ENCODE measurements at places on chromosomes 4 and X. TPM values are rescaled to one million over a fixed set of nuclear protein-coding genes. Genes with fewer than 3 reads are reported as not detected.
A peak's percentile ranks its signal among the peaks of the same experiment; 100 is the strongest.

Gene SRD5A3
- 18.3 TPM for total RNA-seq

Gene CPZ
- total RNA-seq, result not detected

Gene F8A2
- total RNA-seq, result not detected

DNA sequence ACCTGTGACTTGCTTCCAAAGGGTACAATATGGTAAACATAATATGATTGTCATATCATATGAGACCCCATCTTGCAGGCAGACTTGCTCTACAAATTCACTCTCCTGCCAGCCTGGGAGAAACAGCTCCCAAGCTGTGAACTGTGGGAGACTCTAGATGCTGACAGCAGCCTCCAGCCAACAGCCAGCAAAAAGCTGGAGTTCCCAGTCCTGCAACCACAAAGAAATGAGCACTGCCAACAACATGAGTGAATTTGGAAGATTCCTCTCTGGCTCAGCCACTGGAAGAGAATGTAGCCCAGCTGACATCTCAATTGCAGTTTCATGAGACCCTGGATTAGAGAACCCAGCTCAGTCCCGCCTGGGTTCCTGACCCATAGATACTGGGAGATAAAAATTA lies 145.4 kb downstream of the QDPR start:
- no peak for DNase-seq

GRCh38 chr4:98446499-98447375 lies 185.6 kb downstream of the RAP1GDS1 start:
- DNase-seq, result peak; percentile 98

DNA sequence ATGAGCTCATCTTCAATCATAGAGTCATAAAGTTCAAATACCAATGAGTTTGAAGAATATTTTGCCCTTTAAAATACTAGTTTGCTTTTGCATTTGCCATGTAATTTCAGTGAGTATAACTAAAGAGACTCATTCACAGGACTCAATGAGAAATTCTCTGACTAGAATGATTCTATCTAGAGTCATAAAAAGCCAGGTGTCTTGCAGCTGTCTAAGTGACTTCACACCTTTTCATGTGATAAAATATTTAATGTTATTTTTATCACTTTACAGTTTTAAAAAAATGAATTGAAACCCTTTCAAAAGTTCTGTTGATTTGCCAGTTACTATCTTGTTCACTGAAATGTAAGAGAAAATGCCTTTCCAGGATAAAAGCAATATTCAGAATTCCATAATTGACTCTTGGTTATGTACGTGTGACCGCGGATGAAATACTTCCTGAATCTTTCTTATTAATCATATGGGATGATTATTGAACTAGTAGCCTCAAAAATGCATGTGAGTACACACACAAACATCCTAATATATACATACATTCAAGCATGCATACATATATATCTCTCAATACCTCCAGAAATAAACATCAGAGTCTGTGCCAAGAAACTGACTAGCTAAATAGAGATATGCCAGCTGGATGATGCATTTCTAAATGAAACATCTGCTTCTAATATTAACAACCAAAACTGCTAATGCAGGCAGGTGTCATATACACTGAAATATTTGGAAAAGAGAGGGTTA lies 87.0 kb downstream of the GABRB1 start:
- DNase-seq, result no peak

DNA sequence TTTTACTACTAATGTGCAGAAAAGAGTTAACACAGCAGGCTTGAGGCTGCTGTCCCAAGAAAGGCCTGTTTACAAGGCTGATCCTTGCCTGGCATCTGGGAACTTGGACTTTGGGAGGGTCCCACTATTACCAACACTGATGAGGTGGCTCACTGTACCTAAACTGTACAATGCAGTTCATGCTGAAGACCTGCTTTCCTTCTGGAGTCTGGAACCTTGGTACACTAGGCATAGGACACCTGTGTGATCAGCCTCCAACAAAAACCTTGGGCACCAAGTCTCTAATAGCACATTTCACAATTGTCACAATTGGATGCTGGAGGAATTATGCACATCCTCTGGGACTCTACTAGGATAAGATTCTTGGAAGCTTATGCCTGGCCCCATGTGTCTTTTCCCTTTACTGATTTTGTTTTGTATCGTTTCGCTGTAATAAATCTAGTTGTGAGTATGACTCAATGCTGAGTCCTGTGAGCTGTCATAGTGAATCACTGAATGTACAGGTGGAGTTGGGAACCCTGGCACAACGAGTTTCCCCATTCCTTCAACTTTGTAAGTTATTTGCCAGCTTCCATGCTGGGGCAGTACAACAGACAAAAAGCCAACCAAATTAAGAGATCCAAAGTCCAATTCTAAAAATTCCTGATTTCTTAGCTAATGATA lies 45.9 kb downstream of the TEC start:
- DNase-seq, result peak; percentile 83

DNA sequence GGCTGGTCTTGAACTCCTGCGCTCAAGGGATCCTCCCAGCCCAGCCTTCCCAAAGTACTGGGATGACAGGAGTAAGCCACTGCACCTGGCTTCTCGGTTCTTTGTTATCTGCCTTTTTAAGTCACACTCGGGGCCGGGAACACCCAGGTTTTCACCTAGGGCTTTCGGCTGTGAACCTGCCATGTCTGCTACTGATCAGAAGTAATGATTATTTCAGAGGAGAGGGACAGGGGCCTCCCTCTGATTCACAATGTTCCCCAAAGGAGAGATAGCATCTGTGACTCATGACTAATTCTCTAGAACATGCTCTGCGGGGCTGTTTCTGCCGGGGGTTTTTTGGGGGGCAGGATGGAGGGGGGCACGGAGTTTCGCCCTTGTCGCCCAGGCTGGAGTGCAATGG lies 26.9 kb downstream of the CRLF2 start:
- DNase-seq, result no peak

- no peak for DNase-seq
Observed at GRCh38 chr4:73731968-73732610, 8.3 kb upstream of the CXCL8 start.

DNA sequence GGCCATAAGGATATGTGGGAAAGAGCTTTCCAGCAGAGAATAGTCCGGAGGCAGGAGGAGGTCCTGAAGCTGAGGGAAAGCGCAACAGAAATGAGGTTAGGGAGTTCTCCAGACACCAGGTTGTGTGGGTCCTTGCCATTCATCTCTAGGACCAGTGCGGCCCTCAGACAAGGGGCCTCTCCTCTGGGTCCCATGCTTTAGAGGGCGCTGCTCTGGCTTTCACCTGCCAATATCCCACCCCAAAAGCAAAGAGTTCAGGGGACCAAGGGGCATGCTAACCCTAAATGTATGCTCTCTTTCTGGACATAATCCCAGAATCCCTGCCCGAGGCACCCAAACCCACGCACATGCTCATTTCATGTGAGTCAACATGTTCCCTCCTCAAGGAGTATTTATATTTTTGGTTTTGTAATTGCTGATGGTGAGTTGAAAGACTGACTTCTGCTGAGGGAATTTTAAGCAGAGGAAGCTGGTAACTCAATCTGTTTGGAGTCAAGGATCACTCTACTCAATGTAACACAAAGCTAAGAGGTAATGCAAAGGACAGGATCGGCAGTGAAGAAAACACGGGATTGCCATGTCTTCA lies 14.8 kb downstream of the RPL34 start:
- no peak for DNase-seq

DNA sequence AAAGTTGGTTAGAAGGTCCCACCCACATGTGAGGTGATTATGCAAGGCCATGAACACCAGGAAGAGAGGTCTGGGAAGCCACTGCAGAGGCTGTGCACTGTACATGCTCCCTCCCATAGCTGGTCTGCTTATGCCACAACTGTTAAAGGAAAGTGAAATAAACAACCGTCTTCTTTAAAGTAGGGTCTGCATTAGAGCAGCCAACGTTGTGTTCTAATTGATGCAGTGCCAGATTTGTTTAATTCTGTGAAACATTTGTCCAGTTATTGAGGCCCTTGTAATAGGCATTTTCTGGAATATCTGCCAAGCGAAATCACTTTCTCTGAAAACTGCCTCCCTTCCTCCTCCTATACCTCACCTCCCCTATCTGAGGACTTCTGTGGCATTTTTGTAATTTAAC lies 224.0 kb upstream of the LNX1 start:
- no peak for DNase-seq

DNA sequence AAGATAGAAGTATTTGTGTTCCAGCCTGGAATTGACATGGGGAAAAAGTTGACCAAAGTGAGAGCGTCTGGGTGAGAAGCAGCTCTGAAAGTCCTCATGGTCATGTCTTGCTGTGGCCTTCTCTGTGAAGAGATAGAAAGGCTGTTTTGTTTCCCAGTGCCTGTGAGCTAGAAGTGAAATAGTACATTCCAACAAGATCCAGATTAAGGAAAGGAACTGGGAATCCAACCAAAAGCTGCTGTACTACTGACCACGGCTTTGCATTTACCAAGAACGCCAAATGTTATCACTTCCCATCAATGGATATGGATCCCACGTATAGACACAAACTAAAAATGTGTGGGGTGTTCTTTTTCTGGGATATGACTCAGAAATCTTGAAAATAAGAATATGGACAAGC lies 51.2 kb downstream of the TENM3 start:
- no peak for DNase-seq

DNA sequence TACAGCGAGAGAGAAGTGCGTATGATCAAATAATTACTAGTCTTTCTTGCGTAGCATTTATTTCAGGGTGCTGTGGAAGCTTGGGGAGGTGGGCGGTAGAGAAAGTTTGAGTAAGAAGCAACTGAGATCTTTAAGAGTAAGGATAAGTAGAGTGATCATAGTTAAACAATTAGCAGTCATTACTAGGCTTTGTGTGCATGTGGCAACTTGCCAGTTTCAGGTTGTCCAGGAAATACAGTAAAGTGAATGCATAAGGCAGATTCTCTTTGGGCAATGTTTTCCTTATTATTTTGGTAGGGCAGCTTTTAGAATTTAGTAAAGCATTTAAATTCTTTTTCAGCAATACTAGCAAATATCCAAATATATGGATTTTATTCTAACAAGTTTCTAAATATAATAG lies 57.0 kb downstream of the HPGDS start:
- no peak for DNase-seq

DNA sequence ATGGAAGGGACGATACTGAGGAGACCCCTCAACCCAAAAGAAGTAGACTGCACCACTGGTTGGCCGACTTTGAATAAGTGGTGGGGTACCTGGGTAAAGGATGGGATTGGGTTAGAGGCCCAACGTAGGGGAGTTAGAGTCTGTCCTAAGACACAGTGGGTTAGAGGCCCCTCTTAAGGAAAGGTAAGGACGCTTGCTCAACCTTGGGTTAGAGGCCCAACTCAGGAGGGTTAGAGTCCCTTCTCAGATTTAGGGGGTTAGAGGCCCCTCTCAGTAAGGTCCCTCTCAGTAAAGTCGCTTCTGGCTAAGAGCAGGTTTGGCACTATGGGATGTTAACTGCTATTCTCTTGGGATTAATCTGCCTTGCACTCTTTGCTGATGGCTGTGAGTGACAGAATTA lies 81.3 kb downstream of the ACOX3 start:
- DNase-seq, result no peak

DNA sequence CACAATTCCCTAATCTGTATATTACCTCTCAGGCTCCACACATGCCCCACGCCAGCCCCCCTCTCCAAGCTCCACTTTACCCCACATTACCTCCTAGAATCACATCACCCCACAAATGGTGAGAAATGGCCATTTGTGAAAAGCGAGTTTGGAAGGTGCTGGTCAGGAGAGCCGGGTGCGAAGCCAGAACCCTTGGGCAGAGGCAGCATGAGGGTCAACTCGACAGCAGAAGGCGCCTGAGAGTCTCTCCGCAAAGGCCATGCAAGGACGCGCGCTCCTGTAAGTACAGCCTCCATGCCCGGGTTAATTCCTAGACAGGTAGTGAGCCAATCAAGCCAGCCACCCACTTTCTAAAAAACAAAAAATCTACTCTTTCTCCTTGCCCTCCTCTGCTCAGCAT lies 42.4 kb downstream of the RHOXF2 start:
- DNase-seq, result no peak
